ENCODE measurements at places on chromosomes 11 and 22.
A peak's percentile ranks its signal among the peaks of the same experiment; 100 is the strongest.

GRCh38 chr11:71349627-71350026 is 97.2 kb upstream of the SHANK2 start:
- no peak for DNase-seq

DNA sequence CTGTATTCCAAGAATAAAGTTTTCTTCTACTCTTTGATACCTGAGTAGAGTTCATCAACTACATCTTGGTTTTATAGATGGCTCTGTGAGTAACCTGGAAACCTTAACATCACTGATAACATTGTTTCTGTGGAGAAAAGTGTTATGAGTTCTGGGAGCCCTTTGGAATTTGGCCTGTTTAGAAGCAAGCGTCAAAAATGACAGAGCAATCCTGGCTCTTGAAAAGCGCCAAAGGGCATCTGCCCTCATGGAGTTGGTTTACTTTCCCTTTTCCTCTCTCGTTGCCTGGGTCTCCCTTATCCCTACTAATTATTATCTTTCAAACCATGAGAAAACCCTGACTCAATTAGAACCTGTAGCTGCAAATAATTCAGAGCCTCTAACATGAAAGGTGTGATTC is 140.1 kb downstream of the DBX1 start:
- DNase-seq, result no peak

GRCh38 chr11:33089776-33090175 is 50.4 kb downstream of the TCP11L1 start:
- peak; percentile 48 for DNase-seq

GRCh38 chr11:60852117-60852981 is 3.4 kb downstream of the PTGDR2 start:
- no peak for DNase-seq

- DNase-seq, result no peak
Observed at GRCh38 chr11:16813126-16813525, 74.7 kb downstream of the C11orf58 start.

- DNase-seq, result no peak
Observed at GRCh38 chr11:1336836-1337646, 27.6 kb upstream of the TOLLIP start.

- DNase-seq, result no peak
Observed at GRCh38 chr11:73852049-73852448, 24.6 kb downstream of the COA4 start.

- DNase-seq, result no peak
Observed at GRCh38 chr22:38674888-38675287, 6.9 kb upstream of the TOMM22 start.

DNA sequence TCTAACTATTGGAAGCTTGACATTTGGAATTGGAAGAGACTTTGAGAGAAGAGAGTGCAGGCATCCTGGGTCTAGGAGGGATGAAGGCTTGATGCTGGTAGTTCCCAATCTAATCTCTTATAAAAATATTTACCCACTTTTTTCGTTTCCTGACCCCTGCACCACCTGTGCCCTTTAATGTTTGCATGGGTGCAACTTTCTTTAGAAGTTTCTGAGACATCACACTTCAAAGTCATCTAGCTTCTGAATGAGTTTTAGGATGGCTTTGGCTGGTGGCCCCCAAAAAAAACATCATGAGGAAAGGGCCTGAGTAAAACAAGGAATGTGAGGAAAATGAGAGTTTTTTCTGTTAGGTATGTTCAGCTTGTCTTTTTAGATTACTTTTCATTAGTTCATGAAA is 1.1 kb downstream of the POLD3 start:
- DNase-seq, result no peak

DNA sequence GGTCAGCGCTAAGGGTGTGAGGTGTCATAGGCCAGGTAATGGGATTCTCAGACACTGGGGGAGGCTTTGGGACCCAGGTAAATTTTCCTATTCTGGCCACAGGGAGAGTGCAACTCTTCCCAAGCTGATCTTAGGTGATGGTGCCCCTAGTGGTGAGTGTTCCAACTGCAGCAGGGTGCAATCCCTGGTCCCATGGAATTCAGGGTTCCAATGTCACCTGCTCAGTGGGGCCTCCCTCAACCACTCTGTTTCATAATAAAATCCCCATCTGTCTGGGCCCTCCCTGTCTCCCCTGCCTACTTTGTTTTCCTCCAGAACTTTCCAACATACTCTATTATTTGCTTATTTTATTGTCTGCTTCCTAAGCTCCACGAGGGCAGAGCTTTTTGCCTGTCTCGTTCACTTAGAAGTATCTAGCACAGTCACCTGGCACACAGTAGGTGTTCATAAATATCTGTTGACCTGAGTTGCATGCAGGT is 2.9 kb upstream of the SGSM1 start:
- DNase-seq, result peak; percentile 17

DNA sequence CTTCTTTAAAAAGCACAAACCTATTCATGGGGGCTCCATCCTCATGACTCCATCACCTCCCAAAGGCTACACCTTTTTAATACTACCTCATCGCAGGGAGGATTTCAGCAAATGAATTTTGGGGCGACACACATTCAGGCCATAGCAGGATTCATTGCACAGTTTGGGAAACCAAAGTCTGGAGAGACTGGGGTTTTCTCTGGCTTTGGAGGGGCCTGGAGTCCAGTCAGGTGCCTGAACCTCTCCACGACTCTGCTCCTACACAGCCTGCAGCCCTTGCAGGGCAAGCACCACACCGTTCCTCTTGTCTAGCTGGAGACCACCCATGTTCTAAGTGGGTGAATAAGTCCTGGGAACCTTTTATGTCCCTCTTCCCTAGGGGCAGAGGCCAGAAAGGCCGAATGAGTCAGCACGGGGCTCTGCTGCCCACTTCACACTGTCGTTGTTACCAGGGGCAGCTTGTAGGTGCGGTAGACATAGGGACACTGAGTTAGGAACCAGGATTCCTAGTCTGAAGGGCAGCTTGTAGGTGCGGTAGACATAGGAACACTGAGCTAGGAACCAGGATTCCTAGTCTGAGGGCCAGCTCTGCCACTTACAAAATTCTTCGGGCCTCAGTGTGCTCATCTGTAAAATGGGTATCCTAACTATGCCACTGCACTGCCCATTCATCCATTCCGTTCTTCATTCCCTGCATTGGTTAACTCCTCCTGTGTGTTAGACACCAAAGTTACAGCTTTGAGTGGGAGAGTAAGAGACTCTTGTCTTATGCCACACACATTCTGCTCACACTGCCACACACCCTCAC is 251.7 kb upstream of the B3GAT1 start:
- DNase-seq, result no peak

GRCh38 chr22:22923379-22923778 is 35.8 kb downstream of the IGLL5 start:
- no peak for DNase-seq

DNA sequence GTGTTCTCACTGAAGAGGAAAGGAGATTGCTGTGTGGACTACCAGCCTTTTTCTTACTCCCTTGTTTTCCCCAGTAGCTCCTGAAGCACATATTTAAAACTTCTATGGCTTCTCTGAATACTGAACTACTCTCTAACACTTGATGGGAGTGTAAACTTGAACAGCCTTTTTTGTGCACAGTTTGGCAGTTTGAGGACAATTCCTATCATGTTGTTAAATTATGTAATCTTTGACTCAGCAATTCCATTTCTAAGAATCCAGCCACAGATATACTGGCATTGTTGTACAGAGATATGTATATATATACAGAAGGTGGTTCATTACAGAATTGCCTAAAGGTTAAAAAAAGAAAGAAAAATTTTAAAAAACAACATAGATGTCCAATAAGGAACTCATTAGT is 47.1 kb upstream of the EED start:
- DNase-seq, result no peak

GRCh38 chr22:26389125-26389524 is 39.9 kb upstream of the ASPHD2 start:
- no peak for DNase-seq

DNA sequence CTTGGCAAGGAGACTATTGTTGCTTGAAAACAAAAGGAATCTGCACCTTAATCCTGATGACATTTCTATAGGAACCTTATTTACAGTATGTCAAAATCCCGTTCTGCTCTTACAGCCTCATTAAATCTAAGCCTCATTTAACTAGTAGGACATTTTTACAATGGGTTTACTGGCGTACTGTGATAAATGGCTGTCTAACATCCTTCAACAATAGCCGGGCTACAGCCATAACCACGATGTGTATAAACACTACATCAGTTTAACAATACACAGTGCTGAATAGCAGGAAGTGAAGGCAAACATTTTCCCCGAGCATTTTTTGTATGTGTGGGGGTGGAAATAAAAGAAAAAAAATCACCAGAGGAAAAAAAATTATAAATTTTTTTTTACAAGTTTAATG is 131.2 kb downstream of the ARL14EP start:
- no peak for DNase-seq

DNA sequence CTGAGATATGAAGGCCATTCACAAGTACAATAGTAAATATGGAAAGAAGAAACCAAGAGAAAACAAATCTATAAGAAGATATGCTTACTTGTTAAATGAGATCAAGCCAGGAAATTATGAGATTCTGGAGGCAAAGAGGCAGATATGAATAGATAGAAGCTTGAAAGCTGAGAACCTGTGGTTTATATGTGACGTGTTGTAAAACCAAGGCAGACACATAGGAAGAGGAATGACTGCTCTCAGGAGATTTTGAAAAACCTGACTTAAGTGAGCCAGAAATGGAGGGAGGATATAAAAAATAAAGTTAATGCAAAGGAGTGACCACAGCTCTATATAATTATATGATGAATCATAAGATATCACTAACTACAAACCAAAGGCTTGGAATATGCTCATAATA is 1160.5 kb upstream of the CNTN5 start:
- DNase-seq, result no peak
